Effector memory CD8-positive, alpha-beta T cell (primary cell): ENCODE measurements at places on chromosomes 13 and 19.

DNA sequence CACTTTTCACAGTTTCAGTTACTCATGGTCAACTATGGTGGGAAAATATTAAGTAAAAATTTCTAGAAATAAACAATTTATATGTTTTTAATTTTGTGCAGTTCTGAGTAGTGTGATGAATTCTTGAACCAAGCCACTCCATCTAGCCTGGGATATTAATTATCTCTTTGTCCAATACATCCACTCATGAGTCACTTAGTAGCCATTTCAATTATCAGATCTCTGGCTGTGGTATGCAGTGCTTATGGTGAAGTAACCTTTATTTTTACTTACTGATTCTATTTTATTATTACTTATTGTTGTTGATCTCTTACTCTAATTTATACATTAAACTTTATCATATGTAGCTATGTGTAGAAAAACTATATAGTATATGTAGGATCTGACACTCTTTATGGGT, 128.9 kb upstream of the KLHL1 start:
- DNase-seq: no peak

- DNase-seq: no peak
These were observed 112.8 kb downstream of the NDFIP2 start for GRCh38 chr13:79593641-79594275.

GRCh38 chr13:93364166-93364565, 137.6 kb downstream of the GPC6 start:
- no peak for DNase-seq

- DNase-seq: no peak
These were observed 18.4 kb upstream of the MYCBP2 start for GRCh38 chr13:77345150-77345780.

DNA sequence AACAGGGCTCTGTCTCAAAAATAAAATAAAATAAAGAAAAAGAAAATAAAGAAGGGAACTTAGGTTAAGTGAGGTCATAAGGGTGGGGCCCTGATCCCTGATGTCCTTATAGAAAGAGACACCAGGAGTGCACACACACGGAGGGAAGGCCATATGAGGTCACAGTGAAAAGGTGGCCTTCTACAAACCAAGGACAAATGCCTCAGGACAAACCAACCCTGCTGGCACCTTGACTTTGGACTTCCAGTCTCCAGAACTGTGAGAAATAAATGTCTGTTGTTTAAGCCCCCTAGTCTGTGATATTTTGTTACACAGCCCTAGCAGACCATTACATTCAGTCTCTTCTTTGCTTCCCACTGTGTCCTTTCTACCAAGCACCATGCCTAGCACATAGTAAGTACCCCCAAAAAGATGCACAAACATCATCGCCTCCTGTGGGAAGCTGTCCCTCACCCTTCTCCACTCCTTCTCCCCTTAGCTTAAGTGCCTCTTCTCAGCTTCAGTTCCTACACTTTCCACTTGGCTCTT, 8.4 kb upstream of the ZBTB32 start:
- no peak for DNase-seq

DNA sequence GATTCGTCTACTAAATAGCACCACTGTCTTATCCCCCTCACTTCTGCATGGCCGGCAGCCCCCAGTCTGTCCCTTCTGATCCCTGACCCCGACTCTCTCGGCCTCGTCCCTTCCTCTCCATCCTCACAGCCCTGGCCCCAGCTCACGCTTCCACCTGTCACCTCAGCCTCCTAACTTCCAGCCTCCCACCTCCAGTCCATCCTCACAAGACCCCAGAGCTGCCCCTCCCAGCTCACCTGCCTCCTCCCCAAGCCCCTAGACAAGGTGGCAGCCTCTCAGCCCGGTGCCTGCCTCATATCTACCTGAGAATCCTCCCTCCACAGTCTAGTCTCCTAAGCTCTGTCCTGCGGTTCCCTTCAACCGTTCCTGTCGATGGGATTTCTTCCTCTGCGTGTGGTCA, 10.0 kb downstream of the KCNC3 start:
- DNase-seq: no peak

DNA sequence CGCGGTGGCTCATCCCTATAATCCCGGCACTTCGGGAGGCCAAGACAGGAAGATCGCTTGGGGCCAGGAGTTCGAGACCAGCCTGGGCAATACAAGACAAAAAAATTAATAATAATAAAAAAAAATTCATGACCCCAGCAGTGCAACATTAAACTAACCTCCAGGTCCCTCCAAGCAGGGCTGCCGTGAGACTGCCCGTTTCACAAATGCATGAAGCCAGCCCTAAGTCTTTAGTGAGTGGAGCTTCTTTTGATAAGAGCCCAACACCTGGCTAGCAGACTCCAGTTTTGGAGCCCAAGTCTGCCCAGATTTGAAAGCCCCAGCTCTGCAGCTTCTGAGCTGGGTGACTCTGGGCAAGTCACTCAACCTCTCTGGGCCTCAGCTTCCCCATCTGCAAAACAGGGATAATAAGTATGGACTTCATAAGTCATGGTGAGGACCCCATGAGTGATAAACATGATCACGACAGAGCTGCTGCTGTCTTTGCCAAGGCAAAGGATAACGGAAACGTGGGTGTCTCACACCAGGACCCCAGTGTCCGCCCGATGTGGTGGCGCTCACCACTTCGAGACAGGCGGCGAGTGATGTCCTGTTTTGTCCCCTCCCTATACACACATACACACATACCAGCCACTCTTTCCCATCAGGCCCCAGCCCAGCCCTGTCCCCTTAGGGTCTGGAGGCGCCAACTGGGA, 38.4 kb upstream of the NANOS3 start:
- DNase-seq: no peak

DNA sequence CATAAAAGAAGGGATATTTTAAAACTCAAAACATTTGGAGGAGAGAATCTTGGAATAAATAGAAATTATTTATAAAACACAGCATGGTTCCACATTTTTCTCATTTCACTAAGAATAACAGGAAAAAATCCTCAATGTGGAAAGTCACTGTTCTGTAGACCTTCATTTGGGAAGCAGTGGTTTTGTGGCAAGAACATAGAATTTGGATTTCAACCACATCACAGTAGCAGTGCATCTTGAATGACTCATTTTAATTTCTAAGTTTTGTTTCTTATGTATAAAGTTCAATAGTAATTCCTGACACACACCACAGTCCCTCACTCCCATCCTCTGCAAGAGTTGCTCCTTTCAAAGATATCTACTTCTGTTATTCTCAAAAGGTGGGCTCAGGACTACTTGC, 264.0 kb downstream of the ENOX1 start:
- no peak for DNase-seq

DNA sequence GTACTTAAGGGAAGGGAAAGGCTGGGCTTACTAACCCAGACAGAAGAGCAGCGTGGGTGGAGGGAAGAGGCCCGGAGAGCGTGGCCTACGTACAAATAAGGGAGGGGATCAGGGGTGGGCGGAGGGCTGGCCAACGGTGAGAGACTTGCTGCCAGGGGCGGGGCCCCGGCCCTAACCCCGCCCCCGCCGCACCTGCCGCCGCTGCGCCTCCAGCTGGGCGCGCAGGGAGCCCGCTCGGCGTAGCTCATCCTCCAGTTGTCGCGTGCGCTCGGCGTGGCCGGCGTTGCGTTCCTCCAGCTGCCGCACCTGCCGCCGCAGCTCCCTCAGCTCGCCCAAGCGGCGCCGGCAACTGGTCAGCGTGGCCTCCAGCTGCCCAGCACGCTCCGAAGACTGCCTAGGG, 5.7 kb downstream of the HOOK2 start:
- no peak for DNase-seq

DNA sequence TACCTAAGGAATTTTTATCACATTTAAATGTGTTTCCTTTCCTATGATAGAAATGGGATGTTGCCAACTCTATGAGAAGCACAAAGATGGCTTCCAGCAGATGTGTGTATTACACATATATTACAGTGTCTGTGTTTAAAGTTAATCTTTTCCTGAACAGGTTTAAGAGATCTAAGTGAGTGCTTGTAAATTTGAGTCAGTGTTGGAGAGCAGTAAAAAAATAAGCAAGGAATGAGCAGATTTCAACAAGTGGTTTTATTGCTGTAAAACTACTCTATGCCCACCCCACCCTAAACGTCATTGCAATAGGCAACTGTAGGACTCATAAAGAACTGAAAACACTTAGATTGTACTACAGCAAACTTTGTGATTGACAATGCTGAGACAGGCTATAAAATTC, 248.7 kb downstream of the KLF5 start:
- no peak for DNase-seq

DNA sequence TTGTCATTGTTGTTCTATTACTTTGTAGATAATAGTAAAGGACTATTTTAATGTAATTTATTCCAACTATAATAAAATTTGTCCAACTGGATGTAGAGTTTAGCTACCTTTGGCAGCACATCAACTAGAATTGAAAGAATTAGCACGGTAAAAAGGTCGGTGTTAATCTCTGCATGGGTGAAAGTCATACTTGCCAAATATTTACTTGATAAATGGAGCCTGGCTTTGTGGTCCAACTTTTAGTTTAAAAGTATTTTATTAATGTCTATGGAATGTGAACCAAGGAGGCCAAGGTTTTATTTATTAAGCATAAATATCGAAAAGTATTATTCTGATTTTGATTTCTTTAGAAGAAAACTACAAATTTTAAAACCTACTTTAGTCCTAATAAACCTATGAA, 1389.0 kb downstream of the PCDH9 start:
- no peak for DNase-seq

DNA sequence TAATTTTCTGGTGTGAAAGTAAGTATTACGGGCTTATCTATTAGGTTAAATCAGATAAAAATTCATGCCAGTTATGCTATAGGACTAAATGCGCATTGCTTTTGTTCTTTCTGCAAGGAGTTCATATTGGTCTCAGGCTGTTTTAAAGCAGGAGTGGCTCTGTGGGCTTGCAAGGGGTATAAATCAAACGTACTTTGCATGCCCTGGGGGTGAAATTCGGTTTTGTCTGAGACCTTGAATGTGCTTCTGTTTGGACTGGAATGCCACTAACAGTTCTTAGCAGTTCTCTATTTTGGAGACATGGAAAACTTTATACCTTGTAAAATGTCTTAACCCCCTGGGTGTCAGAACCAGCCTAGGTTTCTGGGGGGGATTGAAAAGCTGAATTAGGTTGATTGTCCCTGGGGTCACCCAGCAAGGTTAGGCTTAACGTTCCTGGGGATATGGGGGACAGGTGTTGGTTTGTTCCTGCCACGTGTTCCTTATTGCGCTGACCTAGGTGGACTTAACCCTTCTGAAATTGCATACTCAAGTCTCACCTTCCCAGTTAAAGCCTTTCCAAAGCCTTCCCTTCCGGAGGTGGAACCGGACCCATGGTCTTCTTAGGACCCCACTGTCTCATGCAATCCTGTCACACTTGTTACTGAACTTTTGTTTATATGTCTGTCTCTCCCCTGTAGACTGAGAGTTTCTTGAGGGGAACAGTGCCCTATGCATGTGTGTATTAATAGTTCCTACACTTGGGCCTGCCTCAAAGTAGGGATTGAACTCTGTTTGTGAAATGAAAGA, 182.2 kb downstream of the LMO7 start:
- DNase-seq: no peak

DNA sequence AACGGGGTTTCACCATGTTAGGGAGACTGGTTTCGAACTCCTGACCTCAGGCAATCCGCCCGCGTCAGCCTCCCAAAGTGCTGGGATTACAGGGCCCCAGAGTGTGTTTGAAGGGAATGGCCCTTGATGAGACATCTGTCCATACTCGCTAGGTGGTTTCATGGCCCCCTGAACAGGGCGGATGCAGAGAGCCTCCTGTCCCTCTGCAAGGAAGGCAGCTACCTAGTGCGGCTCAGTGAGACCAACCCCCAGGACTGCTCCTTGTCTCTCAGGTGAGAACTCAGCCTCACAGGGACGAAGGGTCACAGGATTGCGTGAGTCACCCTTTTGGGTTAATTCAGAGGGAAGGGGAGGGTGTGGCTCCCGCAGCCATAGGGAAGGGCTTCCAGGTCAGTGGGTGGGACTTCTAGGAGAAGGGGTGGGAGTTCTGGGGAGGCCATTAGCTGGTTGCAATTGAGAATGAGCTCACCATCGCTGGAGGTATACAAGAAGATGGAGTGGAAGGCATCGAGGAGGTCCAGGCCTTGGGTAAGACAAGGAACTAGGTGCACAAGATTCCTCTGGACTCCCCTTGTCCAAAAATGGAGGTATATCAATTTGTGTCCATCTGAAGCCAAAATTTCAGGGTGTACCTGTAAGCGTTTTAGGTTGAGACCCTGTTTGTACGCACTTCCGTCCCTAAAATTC, 9.2 kb downstream of the SHD start:
- DNase-seq: no peak

GRCh38 chr13:36512771-36513170, 80.5 kb downstream of the CCNA1 start:
- no peak for DNase-seq
